ENCODE measurements at places on chromosomes 4 and X.

GRCh38 chrX:482702-483203 is 96.0 kb upstream of the PPP2R3B start:
- DNase-seq = no peak

- no peak for DNase-seq
Observed at GRCh38 chrX:41337140-41337539, 3.2 kb downstream of the DDX3X start.

GRCh38 chr4:159487284-159487747 is 384.4 kb downstream of the RAPGEF2 start:
- no peak for DNase-seq

GRCh38 chr4:10045481-10045880 is 24.2 kb upstream of the SLC2A9 start:
- no peak for DNase-seq

GRCh38 chr4:142697320-142697719 is 148.8 kb downstream of the INPP4B start:
- no peak for DNase-seq

DNA sequence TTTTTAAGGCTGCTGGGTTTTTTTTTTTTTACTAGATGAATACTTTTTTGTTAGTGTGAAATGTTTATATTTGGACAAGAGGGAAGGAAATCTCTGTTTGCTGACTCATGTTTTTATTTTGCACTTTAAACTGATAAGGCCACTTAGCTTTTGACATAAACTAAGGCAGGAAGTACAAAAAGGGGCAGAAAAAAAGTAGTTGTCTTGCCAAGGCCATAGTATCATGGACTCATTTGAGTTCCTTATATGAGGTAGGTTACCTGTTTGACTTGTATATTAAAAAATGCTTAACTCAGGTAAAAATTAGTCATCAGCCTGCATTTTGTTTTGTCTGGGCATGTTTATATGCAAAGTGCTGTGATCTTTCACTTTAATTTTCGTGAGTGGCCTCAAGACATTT is 26.0 kb downstream of the SMAD1 start:
- no peak for DNase-seq

DNA sequence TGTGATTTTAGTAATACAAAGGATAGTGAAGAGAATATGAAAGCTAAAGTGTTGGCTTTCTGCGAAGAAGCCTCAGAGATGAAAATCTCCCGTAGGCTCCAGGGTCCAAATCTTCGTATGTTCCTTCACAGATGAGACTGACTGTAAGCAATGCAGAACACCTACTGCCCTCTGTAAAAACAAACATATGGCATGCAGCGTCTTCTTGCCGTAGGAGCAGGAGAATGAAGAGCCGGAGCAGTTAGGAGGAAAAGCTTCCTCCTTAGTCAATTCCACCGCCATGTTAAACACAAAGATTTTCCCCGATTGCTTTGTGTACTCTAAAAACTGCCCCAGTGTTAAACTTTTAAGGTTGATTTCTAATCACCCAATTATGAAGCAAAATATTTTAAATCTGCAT is 22.5 kb downstream of the RWDD4 start:
- no peak for DNase-seq

DNA sequence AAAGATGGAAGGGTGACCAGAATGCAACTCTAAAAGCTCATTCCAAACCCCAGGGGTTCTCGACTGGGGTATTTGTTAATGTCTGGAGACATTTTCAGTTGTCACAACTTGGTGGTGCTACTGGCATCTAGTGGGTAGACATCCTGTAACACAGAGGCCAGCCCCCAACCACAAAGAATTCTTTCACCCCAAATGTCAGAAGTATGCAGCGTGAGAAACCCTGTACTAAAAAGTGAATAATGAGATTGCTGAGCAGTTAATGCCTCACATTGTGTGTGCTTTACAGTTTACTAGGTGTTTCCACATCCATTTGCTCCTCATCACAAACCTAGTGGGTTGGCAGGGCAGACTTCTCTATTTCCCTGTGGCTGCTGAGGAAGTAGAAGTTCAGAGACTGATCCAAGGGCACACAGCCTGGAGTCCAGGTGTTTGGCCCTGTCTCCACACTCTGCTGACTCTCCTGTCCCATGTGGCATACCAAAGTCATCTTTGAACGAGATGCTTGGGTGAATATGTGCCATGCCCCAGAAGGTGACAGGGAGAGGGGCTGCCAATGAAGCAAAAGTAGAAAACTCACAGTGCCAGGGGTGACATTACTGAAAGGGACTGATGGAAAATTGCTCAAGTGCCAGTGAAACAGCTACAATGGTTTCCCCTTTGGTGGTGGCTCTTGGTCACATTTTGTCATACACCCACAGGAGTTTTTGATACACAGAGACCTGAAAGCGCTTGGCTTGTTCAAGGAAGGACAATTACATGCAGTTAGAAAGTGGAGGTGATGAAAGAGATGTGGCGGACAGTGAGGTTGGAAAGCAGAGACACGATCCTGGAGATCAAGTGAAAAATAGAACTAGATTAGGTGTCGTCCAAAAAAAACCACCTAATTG is 10.1 kb upstream of the TMEM154 start:
- no peak for DNase-seq

DNA sequence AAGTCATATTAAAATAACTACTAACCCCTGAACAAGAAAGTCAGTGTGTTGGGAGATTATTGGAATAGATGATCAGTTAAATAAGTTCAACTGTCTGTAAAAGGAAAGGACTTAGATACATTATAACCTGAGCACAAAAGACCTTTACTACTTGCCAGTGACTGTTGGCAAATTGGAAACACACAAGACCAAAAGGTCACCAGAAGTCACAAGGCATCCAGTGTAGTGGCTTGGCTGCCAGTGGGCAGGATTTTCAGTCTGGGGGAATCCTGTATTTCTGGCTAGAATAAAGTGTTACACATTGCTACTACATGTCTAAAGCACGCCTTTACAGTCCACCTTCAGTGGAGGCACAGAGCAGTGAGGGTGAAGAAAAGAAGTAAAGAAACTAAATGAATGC is 108.3 kb upstream of the AR start:
- no peak for DNase-seq

DNA sequence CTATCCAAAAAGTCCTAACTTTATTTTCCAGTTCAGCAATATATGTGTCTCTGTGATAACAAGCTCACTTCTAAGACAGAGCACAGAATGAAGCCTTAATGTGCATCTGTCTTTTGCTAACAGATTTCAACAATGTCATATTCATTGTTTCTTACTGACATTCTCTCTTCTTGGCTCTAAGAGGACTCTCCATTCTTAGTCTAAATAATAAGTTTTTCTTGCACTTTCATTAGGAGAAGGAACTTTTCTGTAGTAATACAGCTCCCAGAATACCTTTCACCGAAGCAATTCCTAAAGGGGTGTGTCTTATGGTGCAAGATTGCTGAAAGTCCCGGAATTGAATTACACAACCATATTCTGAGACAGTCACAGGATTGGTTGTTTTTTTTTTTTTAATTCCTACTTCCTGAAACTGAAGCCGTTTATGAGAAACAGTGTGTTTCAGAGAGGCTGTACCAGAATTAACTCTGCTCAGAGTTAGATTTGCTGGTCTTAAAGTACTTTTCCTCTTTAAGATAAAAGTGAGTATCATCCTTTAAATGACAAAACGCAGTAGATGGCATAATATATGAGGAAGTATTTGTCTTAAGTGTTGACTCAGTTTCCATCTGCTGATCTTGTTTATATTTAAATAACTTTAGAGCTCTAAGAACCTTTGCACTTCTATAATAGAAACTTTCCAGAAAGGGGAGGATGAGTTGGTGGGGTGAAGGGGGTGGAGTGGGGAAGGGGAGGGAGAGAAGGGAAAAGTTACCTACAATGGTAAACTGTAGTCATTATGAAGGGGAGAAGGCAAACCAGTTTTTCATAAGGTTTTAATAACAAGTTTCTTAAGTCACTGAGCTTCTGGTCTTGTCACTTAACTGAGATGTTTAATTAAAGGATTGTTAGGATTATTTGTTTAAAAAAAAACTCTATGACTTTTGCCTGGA is at the start of gene ALPK1:
Gene ALPK1, plus strand, starts transcription at position 421 of the 932 bp plus-strand sequence.
- no peak for DNase-seq

DNA sequence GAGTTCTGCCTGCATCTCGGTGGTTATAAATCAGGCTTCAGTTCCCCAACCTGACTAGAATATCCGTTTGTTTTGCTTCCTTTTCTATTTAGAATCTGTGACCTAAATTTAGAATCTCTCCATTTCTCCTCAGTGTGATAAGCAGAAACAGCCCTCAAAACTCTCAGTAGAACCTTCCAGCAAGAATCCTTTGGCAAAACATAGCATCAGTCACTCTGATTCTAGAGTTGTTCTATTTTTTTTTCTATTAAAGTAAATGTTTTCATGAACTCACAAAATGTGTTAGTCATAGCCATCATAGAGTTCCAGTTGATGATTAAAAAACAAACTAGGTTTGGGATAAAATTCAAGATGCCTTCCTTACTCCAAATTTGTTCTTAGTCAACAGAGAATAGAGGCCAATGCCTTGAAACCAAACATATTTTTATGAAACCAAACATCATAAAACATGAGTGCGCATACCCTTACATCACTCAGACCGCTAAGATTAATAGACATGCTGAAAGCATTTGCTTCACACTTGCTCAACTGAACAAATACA is 13.2 kb upstream of the C1QTNF7 start:
- no peak for DNase-seq

- DNase-seq = no peak
Observed at GRCh38 chr4:113462286-113462685, 299.3 kb downstream of the CAMK2D start.

GRCh38 chrX:12401252-12401651 is 263.0 kb downstream of the FRMPD4 start:
- no peak for DNase-seq

- no peak for DNase-seq
Observed at GRCh38 chr4:140884431-140885058, 128.4 kb upstream of the TBC1D9 start.

GRCh38 chrX:118250445-118250844 is 95.5 kb upstream of the WDR44 start:
- no peak for DNase-seq

GRCh38 chr4:98516042-98516440 is 142.4 kb downstream of the TSPAN5 start:
- DNase-seq = no peak

DNA sequence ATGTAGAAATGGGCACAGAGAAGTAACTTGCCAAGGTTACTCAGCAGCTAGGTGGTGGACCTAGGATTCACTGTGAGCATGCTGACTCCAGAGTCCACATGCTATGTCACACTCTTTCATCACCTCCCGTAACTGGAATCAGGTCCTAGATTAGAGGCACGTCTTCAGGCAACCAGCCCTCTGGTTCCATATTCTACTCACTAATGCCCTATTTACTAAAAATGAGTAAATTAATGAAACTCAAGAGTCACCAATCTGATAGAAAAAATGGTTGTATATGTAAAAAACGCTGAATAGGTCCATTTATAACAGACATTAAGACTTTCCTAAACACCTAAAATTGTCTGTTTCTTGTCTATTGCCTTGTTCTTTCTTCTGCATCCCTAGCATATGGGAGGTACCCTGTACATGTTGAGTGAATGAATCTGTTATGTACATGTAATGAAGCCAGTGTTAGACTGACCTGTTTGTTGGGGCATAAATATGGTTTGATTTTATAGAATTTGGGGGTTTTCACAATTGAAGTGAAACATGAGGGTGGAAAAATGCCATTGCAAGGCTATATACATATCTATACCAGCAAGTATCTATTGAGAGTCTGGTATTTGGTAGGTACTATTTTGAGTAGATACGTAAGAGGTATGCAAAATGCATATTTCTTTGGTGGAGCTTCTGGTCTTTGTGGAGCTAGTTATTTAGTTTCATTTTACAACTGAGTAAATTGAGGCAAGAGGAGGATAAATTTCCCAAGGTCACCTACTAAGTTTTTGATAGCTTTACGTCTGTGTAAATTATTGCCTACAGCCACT is 7.5 kb upstream of the RUFY3 start:
- no peak for DNase-seq

Measured in stimulated activated CD4-positive, alpha-beta T cell treated with anti-CD3 and anti-CD28 coated beads, Interleukin-15, amount 100 ng/mL, for 1 hour (primary cell).